ENCODE measurements at places on chromosomes 16 and 17.
A peak's percentile ranks its signal among the peaks of the same experiment; 100 is the strongest.

DNA sequence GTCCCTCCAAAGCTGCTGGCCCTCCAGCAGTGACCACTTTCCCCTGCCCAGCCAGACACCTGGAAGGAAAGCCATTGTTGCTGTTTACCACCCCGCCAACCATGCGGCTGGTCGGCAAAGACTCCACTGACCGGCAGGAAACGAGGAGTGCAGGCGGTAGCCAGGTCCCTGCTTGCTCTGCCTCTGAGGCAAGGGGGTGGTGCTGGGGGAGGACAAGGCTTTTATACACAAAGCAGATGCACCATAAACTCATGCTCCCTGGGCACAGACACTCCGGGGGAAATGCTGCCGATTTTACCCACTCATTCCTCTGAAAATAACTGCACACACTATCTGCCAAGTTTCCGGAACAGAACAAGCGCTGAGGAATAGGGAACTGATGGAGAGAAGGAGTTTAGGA is 62.8 kb upstream of the GRIN2A start:
- H3K36me3 ChIP-seq, result no peaks in the 10 kb centered on the region
- no peak for DNase-seq
- H3K4me3 ChIP-seq, result no peak overlapping the region
- no peak overlapping the region for H3K27ac ChIP-seq

DNA sequence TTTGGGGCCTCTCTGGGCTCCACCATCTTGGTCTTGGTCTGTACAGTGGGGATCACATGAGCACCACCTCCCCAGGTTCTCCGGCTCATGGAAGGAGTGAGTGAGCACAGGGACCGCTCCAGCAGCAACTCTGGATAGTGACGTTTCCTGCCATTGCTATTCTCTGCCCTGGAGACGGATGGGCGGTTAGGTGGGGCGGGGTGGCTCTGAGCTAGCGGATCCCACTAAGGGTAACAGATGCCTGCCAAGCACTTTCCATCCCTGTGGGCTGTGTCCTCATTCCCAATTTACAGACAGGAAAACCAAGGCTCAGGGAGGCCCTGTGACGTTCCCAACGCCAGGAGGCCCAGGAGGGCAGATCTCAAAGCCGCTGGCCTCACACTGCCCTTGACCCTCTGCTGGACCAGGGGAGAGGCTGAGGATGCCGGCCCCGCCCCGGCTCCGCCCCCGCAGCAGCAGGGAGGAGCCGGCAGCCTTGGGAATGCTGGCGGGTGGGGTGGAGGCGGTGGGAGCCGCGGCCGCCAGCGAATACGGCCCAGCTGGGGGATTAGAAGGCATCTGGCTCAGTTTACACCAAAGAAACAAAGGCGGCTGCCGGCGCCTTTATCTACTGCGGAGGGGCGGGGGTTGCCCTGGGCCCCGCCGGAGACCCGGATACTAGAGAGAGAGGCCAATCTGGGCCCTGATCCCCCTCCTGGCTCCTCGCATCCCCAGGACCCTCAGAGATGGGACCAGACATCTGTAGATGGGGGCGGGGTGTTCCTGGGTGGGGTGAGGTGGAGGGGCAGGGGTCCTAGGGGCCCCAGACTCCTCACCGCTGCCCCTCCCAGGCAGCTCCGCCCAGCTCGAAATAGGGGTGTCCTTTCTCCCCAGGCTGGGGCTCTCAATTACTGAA is 122.3 kb upstream of the CIBAR2 start:
- peak; percentile 68 for DNase-seq
- H3K27me3 ChIP-seq, result no peaks in the 10 kb centered on the region
- peak overlapping the region; percentile 85 for H3K27ac ChIP-seq

GRCh38 chr16:24253192-24253591 is 2.9 kb upstream of the CACNG3 start:
- no peak overlapping the region for H3K27ac ChIP-seq
- no peak overlapping the region for H3K4me3 ChIP-seq
- no peaks in the 10 kb centered on the region for H3K4me1 ChIP-seq

GRCh38 chr17:70394473-70395232 is 225.3 kb downstream of the KCNJ2 start:
- H3K4me1 ChIP-seq, result peaks cover 21% of the 10 kb centered on the region
- H3K4me3 ChIP-seq, result no peak overlapping the region
- H3K27me3 ChIP-seq, result no peaks in the 10 kb centered on the region
- DNase-seq, result no peak

- no peaks in the 10 kb centered on the region for H3K36me3 ChIP-seq
- peaks cover 25% of the 10 kb centered on the region for H3K27me3 ChIP-seq
- no peak for DNase-seq
- no peak overlapping the region for H3K27ac ChIP-seq
- H3K4me3 ChIP-seq, result no peak overlapping the region
- peaks cover under 1% of the 10 kb centered on the region for H3K4me1 ChIP-seq
These were observed 16.0 kb upstream of the SPPL2C start for GRCh38 chr17:45828582-45829133.

- H3K36me3 ChIP-seq, result no peaks in the 10 kb centered on the region
- no peak for DNase-seq
- H3K4me1 ChIP-seq, result no peaks in the 10 kb centered on the region
These were observed 442.3 kb upstream of the MON1B start for GRCh38 chr16:76748461-76749348.

Measured in mesothelial cell of epicardium (in vitro differentiated cells).